Thymus (tissue), 14 donors: ENCODE measurements at places on chromosomes 1 and 21. TPM values are rescaled to one million over a fixed set of nuclear protein-coding genes. Genes with fewer than 3 reads are reported as not detected.

The AADACL3 gene
- total RNA-seq: 0.05 TPM

The PLD5 gene
- total RNA-seq: 0.66 TPM

The FCRL2 gene
- total RNA-seq: 0.33 TPM

The SLC37A1 gene
- 9.0 TPM for total RNA-seq

The TMEM51 gene
- total RNA-seq: 3.4 TPM

DNA sequence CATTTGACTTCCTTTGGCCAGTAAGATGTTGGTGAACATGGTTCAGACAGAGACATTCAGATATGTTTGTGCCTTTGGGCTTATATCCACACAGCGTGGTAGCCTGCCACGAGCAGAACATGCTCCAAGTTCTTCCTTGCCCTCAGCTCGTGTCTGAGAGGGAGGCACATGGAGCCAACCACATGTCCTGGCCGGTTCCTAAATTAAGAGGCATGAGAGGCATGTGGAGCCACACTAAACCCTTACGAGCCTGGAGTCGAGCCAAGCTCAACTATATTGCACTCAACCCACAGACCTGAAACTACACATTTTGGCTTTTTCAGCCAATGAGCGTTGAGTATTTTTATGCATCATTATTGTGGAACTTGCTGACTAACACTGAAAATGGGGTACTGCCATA, 133.7 kb upstream of the KCNK1 start:
- DNase-seq: no peak

DNA sequence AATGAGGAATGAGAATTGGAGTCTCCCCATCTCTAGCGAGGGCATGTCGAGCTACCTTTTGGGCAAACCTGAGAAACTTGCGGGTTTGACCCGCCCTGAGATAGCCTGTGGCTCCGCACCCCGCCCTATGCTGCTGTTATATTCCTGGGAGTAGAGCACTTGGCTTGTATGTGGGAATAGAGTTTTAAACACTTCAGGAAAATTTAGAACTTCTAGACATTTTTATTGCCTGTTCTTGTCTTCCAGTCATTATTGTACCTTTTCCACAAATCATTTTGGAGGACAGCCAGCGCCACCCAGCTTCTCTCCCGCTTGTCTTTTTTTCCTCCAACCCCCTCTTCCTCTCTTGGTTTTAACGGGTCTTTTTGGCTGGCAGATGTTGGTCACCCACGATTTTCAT, 738 bp downstream of the GNPAT start:
- DNase-seq: no peak

GRCh38 chr21:22728091-22728490, 1729.9 kb downstream of the NCAM2 start:
- no peak for DNase-seq

DNA sequence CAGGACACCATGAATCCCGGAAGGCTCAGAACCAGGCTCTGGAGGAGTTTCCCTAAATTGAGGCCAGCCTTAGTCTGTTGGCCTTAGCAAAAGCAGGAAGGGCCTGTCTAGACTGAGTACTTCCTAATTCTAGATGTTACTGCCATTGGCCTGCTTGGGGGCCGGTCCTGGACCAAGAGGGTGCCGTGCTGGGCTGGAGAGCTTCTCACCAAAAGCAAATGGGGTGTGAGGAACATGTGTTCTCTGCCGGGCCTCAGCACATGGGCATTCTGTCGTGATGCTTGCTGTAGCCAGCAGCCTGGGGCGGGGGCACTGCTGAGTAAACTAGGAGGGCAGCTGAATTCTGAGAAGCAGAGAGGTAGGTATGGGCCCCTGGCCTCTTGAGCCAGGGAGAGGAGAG, 35.7 kb upstream of the MAN1C1 start:
- no peak for DNase-seq

DNA sequence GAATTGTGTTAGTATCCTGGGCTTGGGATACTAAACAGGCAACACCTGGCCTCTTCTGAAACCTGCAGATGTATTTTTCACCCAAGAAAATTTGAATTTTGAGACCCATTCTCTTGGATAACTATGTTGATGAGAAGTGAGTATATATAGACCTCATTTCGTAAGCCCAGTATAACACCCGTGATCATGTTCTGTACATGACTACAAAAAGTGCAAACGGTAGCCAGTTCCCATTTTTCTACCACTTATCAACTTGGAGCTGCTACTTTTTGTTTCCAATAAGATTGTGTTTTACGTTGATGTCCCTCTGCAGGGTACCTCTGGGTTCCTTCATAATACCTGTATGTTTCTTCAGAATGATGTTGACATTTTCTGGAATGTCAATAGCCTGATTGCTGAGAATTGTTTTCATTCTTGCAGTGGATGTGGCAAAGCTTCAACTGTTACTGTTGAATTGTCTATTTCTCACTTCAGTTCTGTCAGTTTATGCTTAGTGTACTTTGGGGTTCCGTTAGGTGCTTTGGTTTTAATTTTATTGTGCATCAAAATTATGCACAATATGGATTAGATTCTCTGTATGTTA, 48.1 kb downstream of the ZFYVE9 start:
- DNase-seq: no peak

GRCh38 chr1:202540448-202540847, 169.8 kb downstream of the SYT2 start:
- no peak for DNase-seq

DNA sequence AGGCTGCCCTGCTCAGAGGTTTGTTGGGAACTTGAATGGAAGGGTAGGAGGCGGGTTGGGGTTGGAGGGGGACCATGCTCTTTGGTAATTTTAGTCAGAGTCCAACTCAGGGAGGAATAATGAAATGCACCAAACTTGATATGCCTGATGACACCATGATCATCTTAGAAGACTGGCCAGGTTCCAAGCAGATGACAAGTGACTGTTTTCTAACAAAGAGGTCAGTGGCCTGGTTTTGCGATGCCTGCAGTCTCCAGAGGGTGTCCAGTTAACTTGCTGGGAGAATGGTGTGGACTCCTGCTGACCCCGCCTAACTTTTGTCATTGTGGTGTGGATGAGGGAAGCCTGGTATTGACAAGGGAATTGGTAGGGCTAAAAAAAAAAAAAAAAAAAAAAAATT, 12.4 kb downstream of the VANGL1 start:
- DNase-seq: no peak

GRCh38 chr1:147897789-147898188, 4.8 kb upstream of the GJA8 start:
- DNase-seq: no peak

GRCh38 chr1:52007215-52008002, 16.9 kb upstream of the RAB3B start:
- no peak for DNase-seq

DNA sequence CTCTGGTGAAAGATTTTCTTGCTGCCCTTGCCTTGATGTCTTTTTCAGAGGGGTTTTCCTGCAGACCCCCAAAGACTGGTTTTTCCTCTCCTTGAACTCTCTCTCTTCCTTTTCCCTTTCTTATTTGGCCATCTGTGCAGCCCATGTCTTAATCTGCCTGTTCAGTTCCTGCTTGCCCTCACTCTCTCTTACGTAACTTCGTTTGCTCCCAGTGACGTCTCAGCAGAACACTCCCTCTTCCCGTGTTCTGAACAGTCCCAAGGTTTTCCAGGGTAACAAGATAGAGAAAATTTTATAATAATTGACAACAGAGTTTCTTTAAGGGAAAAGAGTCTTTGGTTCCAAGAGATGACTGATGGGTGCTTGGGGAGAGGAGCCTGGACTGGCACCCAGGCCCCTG, 109.1 kb upstream of the LMO4 start:
- no peak for DNase-seq

DNA sequence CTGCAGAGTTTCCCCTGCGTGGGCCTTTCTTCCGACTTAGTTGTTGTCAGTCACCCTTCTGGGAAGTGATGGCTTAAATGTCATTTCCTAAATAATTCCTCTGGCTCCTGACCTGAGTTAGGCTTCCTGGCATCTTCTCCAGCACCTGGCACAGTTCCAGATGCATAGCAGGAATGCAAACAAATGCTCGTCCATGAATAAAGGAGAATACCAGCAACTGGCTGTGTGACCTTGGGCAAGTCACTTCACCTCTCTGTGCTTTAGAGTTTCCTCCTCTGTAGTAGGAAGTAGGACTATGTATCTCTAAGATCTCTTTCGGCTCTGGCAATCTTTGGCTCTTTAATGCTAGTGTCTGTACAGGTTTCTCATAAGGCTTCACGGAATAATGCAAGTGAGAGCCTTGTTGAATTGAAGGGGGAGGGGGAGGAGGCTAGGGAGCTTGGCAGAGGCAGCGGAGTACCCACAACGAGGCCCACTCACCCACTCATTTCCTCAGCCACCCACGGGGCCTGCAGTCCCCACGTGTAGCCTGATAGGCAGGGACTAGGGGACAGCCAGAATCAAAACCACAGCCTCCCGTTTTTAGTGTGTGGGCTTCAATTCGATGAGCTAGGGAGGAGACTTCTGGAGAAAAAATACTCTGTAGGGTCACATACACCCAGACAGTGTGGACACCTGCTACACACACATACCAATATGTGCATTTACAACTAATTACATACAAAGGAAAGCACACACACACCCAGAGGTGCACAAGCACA, 48.1 kb downstream of the TENT5C start:
- DNase-seq: no peak

DNA sequence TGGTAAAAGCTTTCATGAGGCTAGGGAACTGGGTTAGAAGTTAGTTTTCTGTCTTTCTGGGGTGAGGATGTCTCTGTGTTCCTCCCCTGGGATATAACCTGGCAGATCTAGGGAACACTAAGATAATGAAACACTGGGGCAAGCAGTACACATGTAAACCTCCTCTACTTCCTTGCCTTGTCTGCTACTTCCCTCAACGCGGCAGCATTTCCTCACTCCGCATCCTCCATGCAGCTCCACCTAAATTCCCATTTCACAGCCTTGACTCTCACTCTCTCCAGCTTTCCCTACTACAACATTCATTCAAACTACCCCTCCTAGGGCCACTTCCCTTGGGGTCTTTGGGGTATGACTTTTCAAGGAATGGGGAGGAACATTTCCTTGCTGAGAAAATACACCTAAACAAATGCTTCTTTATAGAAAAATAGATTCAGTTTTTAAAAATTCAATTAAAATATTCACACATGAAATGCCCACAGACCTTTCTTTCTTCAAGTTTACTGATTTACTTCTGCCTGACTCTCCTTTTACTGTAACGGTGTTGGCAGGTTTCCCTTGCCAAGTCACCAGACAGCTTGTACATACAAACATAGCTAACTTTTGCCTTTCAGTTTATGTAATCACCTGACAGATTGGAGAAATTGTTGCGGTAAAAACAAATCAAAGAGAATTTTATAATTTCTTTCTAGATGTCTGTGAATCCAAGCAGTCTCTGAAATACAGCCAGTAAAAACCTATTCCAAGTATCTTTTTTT, 90.1 kb downstream of the TNFSF18 start:
- DNase-seq: no peak

DNA sequence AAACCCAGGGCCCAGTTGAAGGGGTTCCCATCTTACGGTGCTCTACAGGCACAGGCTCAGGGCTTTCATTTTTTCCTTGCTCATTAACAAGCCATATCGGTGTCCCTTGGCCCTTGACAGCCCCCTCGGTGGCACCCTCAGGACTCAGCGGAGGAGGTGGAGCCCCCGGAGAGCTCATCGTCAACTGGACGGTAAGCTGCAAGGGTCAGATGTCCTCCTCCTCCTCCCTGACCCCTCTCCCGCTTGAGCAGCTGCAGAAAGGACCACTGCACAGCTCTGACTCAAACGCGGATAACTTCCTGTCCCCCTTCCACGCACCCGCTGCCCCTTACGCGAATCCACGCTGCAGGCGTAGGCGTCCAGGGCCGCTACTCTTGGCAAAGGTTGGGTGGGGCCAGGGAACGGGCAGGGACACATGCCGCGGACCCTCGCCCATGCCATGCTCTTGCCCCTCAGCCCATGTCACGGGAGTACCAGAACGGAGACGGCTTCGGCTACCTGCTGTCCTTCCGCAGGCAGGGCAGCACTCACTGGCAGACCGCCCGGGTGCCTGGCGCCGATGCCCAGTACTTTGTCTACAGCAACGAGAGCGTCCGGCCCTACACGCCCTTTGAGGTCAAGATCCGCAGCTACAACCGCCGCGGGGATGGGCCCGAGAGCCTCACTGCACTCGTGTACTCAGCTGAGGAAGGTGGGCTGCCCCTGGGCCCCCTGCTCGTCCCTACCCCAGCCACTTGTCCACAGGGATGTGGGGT, 14.7 kb downstream of the TMEM81 start:
- no peak for DNase-seq

GRCh38 chr1:211627259-211627658, 48.2 kb downstream of the NEK2 start:
- DNase-seq: no peak

DNA sequence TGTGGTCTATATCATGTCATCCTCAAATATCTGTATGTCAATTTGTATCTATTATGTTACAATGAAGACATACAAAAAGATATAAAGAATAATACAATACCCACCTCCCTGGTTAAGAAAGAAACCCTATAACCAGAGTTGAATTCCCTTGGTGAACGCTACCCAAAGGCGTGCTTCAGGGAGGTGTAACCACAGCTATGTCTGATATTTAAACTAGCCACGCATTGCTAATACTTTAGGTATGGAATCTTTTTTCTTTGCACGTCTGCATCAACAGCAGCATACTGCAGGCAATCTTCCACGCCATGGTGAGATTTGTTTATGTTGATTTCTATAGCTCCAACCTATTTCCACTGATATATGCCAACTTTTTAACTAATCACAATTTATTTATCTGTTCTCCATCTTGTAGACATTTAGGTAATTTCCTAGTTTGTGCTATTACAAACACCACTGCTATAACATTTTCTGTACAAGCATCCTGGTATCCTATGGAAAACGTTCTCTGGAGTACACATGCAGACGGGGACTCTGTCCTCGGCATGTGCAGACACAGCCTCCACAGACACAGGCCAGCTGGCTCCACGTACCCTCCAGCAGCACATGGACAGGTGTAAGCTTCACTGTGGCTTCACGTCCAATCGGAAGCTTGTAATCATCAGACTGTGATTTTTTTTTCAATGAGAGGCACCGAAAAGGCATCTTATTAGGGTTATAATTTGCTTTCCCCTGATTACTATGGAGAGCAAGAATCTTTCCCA, 58.5 kb downstream of the HSF2BP start:
- DNase-seq: no peak

GRCh38 chr1:107879346-107879745, 85.6 kb downstream of the VAV3 start:
- DNase-seq: no peak

GRCh38 chr1:7781501-7781900, 2.6 kb upstream of the PER3 start:
- DNase-seq: no peak
